ENCODE measurements at places on chromosomes 13 and 19.

DNA sequence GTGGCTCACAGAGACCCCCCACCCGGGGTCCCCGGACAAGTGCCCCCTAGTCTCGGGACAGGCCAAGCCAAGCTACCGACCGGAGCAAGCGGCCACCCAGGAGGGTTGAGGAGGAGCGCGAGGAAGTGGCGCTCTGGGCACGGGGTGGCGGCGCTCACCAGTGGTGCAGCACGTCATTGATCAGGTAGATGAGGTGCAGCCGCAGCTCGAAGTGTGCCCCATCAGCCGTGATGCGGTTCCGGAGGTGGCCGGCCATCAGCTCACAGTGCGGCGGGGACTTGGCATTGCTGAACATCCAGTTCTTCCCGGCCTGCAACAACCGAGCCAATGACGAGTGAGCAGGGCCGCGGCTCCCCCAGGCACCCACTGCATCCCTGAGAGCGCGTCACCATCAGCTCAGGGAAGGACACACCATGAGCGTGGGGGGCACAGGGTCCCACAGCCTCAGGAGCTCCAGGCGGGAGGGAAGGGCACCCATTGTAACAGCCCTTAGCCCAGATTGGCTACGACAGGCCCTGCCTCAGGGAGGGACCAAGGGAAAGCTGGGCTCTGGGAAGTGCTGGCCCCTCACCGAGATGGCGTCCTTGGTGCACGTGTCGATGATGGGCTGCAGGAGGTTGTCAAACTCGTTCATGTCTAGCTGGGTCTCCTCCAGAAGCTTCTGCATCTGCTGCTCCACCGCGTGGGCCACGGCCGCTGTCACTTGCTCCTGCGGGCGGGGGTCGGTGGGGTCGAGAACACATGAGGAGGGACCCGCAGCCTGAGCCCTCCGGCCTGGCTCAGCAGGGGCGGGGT lies 9.6 kb downstream of the CHERP start:
- DNase-seq = no peak

GRCh38 chr19:2049741-2050348 lies 1.2 kb downstream of the MKNK2 start:
- DNase-seq = no peak

DNA sequence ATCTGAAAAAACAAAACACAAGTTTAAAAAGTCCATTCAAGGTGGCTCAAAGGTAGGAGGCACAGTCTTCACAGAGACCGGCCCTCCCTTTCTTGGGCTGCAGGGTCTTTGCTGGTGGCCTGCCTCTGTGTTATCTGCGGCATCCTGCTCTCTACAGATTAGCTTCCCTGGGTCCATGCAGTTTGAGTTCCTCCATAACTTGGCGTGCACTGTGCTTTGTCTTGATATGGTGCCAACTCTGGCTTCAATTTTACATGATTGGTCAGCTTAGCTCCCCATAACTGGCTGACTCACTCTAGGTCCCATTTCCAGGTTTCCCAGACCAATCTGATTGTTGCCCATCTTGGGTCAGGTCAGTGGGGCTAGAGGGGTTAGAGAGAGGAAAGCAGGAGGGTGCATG lies 41.8 kb downstream of the TPT1 start:
- DNase-seq = no peak

DNA sequence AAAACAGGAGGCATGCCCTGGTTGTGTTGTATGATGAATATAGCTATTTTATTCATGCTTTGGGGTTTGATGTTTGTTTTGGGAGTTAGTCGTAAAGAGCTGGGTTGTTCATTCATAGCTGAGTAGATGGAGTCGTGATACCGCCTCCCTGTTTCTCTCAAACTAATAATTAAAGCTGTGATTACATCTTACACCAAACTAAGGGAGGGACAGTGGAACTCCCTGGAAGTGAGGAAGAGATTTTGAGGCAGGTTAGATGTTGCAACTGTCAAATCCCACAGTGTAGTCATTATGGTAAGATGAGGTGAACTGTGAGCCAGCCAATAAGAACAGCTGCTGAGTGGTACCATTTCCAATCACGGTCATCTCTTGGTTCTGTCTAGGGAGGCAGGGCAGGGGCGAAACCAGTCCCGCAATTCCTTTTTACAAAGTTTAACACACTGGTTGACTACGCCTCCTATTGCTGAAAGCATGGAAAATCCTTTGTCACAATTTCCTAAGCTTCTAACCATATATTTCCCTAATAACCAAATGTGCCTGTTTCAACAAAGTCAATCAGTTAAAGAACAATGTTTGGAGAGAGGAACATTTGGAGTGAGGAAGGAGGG lies 207.6 kb upstream of the SERP2 start:
- no peak for DNase-seq
